Subcutaneous adipose tissue (tissue), 4 donors: ENCODE measurements at places on chromosomes 2 and 18. TPM values are rescaled to one million over a fixed set of nuclear protein-coding genes. Genes with fewer than 3 reads are reported as not detected.

RTN4 gene
- total RNA-seq: 347 TPM

ADRA2B gene
- 0.33 TPM for total RNA-seq

CRYGC gene
- not detected for total RNA-seq

SKOR2 gene
- total RNA-seq: not detected

MAB21L4 gene
- not detected for total RNA-seq

RNF152 gene
- total RNA-seq: 17.2 TPM
